LNCaP clone FGC (cell line): ENCODE measurements at places on chromosomes 2 and 18.

- peak; percentile 38 for DNase-seq
These were observed 135.1 kb upstream of the TFPI start for GRCh38 chr2:187689372-187689771.

DNA sequence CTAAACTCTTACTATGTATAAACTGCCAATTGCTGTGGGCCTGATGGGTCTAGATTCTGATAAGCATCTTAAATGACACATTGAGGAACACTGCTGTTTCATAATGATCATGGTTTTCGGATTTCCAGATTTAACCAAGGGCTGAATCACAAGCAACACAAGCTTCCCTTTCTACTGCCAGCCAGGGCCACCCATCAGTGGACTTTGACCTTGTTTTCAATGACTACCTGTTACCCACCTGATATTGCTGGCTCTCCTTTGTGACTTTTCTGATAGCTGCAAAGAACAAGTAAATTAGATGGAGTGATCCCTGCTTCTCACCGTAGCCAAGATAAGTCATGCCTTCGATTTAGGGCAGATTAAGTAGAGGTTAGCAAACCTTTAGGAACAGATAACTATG is 259.0 kb downstream of the PAX3 start:
- DNase-seq = no peak

DNA sequence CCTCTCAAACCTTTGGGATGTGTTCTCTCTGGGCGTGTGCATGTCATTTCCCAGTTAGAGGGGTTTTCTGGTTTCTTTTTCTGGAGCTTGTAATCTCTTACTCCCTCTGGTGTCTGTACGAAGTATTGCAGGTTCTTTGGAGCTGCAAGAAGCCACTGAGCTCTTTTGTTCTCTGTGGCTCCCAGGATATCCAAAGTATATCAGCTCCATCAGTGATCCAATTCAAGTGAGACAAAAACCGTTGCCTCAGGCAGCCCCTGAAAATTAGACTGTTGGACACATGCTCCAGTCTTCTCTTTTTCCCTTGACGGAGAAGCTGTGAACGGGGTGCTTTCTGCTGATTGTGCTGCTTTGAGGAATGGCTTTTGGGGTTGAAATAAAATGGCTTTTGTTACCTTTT is 59.0 kb upstream of the LDLRAD4 start:
- DNase-seq = peak; percentile 23

GRCh38 chr2:240450532-240451107 is 15.2 kb downstream of the GPC1 start:
- DNase-seq = no peak

DNA sequence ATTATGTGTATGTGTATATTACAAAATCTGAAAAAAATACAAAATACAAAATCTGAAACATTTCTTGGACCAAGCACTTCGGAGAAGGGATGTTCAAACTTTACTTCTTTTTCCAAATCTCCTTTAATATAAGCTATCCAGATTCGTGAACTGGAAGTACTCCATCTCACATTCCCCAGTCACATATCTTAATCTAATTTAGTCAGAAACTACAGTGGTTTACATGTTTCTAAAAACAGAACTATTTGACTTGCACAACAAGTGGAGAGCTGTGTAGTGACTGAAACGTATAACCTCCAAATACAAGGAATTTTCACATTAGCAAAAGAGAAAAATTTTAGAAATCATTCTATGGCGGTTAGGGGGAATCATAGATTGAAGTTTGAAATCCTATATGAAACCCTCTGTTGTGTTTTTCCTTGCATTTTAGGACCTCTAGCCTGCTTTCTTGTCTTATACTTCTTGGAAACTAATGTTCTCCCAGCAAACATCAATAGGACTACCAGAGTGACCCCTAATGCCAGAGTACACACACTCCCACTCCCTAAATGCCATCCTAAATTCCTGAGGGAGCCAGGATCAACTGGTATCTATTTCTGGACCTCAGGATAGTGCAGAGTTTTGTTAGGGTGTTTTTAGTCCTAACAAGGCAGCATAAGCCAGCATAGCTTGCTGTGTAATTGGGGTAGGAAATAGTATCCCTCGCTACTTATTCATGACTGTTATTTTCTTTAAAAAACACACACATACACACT is 30.2 kb upstream of the ROCK1 start:
- DNase-seq = no peak

- DNase-seq = no peak
These were observed 15.7 kb upstream of the TEX51 start for GRCh38 chr2:126882736-126883665.

DNA sequence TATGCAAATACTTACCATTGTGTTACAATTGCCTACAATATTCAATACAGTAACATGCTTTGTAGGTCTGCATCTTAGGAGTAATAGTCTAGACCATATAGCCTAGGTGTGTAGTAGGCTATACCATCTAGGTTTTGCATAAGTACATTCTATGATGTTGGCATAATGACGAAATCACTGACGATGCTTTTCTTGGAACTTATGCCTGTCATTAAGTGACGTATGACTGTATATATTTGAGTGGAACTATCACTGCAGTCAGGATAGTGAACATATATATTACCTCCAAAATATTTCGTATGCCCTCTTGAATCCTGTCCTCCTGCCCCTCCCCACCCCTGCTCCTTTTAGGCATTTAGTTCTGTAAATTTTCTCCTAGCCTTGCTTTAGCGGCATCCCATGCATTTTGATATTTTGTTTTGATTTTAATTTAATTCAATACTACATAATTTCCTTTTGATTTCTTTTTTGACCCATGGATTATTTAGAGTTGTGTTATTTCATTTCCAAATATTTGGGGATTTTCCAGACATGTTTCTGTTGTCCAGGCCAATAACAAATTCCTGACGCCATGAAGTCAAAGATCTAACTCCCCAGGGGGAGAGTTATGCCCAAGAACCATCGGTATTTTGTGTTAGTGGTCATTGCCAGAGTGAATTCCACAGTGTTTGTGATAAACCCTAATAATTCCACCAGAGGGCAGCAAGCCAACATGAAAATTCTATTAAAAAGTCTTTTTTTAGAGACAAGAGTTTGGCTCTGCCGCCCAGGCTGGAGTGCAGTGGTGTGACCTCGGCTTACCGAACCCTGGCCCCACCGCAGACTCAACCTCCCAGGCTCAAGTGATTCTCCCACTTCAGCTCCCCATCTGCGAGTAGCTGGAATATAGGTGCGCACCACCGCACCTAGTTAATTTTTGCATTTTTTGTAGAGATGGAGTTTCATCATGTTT is 24.2 kb upstream of the CASP8 start:
- DNase-seq = no peak

- no peak for DNase-seq
These were observed 275.1 kb downstream of the TGIF1 start for GRCh38 chr18:3725115-3725514.

DNA sequence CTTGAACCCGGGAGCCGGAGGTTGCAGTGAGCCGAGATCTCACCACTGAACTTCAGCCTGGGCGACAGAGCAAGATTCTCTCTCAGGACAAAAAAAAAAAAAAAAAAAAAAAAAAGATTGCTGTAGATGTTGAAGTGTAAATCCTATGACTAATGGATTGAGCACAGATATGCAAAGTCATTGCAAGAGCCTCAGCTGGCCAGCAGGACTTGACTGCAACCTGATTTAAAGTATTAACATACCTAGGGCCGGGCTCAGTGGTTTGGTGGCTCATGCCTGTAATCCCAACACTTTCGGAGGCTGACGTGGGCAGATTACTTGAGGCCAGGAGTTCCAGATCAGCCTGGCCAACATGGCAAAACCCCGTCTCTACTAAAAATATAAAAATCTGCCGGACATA is 103.4 kb upstream of the MSH2 start:
- DNase-seq = no peak
